ENCODE measurements at places on chromosomes 7 and 10.

- no peak for DNase-seq
Observed at GRCh38 chr7:129144834-129145668, 544 bp downstream of the TSPAN33 start.

DNA sequence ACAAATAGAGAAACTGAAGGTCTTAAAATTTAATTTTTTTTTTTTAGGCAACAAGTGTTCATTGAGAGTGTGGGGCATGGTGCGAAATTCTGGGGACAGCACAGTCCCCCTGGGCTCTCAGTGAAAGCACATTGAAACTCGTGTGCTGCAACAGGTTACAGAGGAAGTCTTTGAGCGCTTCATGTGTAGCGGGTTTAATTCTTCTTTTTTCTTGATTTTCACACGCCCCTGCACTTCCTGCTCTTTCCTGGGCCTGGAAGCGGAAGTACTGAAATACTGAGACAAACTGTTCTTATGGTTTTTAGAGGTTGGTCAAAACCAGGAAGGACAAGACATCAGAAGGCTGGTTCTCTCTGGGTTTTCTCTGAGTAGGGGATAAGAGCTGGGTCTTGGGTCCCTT is 203.5 kb downstream of the PTEN start:
- no peak for DNase-seq

DNA sequence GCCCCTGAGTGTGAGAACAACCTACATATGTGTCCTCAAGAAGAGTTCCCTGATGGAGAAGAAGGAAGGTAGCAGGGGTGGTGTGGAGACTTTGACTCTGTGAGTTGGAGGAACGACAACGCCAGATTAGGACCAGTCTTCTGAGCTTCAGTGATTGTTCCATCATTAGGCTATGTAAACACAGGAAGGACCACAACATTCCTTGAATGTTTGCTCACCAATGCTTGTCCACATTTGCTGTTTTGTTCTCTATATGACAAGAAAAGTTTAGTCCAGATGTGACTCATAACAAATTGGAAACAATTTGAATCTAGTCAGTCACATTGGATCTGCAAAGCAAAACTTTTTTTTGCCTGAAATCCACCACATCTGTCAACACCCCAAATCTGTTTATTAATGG is 62.7 kb downstream of the ENTPD1 start:
- DNase-seq: no peak

- DNase-seq: no peak
Observed at GRCh38 chr7:41830271-41830670, 127.4 kb upstream of the INHBA start.
